ENCODE measurements at places on chromosomes 6 and 20. TPM values are rescaled to one million over a fixed set of nuclear protein-coding genes. Genes with fewer than 3 reads are reported as not detected.

DCDC2 gene
- 2.4 TPM for total RNA-seq

SLC32A1 gene
- total RNA-seq, result 0.25 TPM

DNA sequence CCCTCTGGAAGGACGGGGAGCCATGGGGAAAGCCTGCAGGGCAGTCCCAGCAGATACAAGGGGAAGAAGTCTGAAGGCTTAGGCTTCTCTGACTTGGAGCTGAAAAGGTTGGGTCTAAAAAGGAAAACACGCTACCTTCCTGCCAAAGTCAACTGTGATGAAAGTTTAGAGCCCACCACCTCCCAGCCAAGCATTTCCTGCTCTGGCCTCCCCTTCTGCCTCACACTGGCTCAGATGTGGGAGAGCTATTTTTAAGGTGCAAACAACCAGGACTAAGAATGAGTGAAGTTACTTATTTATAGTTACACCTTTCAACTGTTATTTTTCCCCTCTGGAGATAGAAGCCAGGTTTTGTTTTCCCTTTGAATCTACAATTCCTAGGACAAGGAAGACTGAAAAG lies 21.2 kb downstream of the NEDD9 start:
- H3K27me3 ChIP-seq, result no peaks in the 10 kb centered on the region
- peak overlapping the region; percentile 22 for H3K27ac ChIP-seq
- H3K36me3 ChIP-seq, result no peaks in the 10 kb centered on the region
- peaks cover 49% of the 10 kb centered on the region for H3K4me1 ChIP-seq
- H3K4me3 ChIP-seq, result no peak overlapping the region

DNA sequence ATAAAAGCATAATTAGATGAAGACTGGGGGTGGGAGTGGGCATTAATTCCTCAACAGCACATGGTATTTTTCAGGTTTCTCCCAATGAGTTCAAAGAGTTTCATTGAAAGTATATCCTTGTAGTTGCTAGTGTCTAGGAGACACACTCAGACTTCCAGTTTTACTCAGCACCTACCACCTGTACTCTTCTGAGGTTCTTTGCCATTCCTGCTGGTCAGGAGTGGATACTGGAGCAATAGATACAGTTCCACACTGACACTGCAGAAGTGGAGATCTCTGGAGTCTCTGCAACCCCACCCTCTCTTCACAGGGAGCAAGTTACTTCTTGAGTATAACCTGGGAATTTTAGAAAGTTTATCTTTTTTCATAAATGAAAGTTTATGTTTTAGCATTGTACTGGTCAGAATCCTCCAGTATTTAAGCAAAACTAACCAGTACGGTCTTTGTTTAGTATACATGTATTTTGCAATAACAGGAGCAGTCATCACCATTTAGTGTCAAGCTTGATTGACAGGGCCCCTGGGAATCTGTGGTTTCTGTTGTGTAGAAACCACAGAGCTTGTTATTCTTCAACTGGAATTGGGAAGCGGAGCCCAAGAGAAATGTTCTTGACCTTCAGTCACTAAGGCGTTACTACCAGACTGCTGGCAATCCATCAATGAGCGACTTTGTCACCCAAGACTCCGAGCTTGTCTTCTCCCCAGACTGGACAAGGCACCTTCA lies 148.1 kb downstream of the ZDHHC14 start:
- peaks cover 11% of the 10 kb centered on the region for H3K4me1 ChIP-seq
- peak; percentile 66 for DNase-seq
- H3K4me3 ChIP-seq, result no peak overlapping the region
- no peaks in the 10 kb centered on the region for H3K36me3 ChIP-seq
- no peak overlapping the region for H3K27ac ChIP-seq

GRCh38 chr6:169800668-169801395 lies 49.4 kb downstream of the ERMARD start:
- H3K4me3 ChIP-seq, result no peak overlapping the region
- no peak overlapping the region for H3K27ac ChIP-seq
- H3K4me1 ChIP-seq, result no peaks in the 10 kb centered on the region
- no peaks in the 10 kb centered on the region for H3K36me3 ChIP-seq

PPIL4 gene
- total RNA-seq, result 36.0 TPM

DNA sequence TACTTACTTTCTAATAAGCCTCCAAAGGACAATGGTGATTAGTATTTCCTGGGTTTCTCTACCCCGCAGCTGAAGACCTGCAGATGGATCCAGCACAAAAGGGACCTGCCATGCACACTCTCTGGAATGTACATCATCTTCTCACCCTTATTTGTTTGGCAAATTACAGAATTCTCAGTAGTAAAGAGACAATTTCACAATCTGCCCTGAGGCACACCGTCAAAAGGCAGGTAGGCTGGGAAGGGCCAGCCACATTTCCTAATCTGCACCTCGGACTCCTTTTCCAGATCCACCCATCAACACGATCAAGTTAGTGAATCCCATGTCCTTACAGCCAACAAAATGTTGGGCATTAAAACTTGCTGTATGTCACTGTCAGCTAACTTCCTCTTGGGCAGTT lies 4.9 kb downstream of the OVOL2 start:
- no peak overlapping the region for H3K4me3 ChIP-seq
- no peaks in the 10 kb centered on the region for H3K36me3 ChIP-seq
- H3K4me1 ChIP-seq, result peaks cover 6% of the 10 kb centered on the region

- H3K27me3 ChIP-seq, result no peaks in the 10 kb centered on the region
- no peaks in the 10 kb centered on the region for H3K4me1 ChIP-seq
- no peaks in the 10 kb centered on the region for H3K36me3 ChIP-seq
- no peak overlapping the region for H3K4me3 ChIP-seq
These were observed 53.2 kb downstream of the SOBP start for GRCh38 chr6:107543088-107543487.

All from testis (tissue), 5 donors.